ENCODE measurements at places on chromosomes 7 and 10.

GRCh38 chr7:135666846-135667245, 4.5 kb downstream of the STMP1 start:
- no peak for DNase-seq

DNA sequence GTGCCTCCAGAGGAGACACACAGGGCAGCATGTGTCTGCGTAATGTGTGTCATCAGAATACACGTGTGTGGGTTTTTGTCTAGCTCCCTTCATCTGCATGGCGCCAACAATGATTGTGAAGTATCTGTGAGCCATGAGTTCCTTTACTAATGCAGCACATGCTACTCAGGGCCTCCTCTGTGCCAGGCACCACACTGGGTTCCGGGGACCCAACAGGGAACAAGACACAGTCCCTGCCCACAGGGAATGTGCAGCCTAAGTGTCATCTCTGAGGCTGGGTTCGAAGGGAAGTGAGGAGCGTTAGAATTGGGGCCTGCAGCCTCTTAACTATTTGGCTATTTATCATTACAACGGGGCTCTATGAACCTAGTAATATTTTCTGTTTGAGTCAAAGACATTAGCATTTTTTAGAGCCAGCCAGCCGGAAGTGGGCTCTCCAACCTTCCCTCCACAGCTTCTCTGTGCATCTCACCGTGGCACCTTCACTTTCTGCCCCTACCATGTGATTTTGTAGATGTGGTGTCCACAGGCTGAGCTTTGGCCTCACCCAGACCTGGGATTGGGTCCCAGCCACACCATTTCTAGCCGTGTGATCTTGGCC, 43.9 kb upstream of the SRGN start:
- DNase-seq = no peak

DNA sequence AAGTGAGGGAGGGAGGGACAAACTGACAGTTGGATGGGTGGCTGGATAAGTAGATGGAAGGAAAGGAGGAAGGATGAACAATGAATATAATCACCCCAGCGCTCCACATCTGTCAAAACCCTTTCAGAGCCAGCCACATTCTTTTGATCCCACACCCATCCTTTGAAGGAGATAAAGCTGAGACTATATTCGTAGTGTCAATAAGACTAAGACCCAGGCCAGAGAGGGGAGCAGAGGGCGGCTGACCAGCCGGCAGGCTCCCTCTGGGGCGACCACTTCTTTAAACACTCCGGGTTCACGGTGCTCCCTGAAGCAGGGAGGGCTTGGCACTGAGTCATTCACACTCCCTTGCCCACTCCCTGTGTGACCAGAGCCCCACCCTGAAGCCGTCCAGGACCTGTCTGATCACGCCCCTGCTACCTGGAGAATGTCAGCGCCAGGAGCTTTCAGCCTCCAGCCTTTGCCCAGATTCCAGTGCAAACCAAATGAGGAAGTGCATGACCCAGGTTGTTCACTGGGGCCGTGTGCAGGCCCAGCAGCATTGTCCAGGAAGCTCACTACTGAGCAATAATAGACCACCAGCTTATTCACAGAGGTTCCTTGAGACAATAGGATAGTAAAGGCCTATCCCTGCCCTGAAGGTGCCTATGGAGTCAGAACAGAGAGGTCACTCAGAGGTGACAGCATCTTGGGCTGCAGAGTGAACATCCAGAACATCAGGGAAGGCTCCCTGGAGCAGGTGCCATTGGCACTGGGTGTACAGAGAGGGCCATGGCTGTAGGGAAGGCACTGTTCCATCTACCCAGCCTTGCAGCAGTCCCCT, 34.4 kb downstream of the UNC5B start:
- DNase-seq = no peak

- no peak for DNase-seq
Observed at GRCh38 chr10:43781480-43782361, 133.0 kb upstream of the ZNF32 start.

GRCh38 chr10:106836933-106837663, 327.4 kb downstream of the SORCS1 start:
- DNase-seq = no peak

DNA sequence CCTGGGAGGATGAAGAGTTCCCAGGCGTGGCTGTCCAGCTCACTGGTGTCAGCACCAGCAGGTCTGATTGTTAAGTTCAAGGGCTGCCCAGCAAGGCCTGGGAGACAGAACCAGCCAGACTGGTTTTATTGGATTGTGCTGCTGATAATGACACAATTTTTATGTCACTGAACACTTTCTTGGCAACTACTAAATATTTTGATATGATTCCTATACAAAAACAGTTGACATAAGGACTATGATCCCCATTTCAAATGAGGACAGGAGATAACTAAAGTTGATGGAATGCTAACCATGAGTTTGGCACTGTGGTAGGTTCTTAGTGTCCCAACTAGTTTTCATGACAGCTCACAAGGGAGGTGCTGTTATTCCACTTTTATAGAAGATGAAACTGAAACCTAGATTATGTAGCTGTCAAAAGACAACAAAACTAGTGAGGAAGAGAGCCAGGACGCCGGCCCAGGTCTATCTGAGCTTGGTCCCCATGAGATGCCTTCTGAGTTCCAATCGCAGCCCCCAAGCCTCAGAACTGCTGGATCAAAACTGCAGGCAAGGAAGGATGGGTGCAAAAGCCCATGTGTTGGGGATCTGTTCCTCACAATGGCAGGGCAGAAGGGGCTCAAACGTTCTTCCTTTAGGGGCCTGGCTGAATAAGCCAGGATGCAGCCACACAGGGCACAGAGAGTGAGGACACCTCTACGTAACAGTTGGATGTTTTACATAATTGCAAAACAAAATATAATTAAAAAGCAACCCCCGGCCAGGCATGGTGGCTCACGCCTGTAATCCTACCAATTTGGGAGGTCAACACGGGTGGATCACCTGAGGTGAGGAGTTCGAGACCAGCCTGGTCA, 52.8 kb downstream of the COBL start:
- no peak for DNase-seq

DNA sequence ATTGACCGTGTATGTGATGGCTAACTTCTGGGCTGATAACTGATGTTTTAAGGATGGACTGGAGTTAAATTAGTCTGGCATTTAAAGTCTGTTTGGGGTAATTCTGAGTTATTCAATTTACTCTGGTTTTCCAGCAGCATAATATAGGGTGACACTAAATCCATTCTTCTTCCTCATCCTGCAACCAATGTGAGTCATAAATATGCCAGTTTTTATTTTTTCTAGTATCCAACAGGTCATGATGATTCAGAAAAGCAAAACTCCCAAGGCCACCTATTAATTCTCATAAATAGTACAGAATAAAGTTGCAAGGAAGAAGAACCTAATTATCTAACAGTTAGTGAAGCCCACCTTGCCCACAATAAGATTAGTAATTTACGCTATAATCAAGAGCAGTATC, 7.5 kb upstream of the EPHB6 start:
- DNase-seq = no peak

- DNase-seq = no peak
Observed at GRCh38 chr10:18238870-18239485, 98.8 kb downstream of the CACNB2 start.

DNA sequence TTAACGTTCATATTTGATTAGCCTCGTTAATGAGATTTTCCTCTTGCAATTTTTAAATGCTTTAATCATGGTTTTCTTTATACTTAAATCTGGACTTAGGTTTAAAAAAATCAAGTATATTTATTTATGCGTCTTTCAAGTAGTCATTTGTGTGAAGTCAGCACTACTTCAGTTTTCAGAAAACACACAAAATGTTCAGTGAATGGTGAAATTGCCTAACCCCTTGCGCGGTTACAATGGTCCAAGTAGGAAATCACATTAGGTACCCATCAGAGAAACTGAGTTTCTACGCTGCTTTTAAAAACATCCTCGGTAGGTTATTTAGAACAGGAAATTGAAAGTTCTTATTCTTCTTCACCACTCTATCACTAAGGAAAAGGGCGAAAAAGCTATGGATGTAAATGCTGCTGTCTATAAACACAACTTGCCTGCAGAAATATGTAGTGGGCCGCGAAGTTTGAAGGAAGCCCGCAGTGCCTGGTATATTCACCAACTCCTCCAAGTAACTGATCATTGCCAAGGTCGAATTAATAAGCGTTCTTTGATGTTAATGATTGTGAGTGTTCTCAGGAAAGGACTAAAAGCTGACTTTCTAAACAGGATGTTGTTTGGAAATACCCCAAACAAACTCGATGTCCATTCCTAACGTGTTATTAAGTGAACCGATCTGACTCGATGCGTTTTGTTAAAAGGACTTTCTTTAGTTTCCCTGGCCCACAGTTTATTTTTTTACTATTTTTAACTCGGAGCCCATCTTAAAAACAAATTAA, 1.0 kb downstream of the SYPL1 start:
- no peak for DNase-seq

DNA sequence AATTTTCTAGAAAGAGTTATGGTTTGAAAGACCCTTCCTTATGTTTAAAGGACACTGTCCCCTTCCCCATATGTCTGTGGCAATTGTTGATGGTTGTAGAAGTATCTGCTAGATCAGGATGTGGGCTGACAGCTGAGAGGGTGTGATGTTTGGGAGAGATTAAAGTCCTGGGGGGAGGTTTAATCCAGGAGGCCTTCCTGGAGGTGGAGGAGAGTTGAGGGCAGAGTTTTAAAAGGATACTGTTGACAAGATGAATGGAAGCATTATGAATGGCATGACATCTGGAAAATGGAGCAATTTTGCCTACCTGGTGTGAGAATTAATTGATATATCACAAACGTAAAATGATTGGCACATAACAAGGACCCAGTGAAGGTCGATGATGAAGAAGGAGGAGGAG, 32.9 kb upstream of the SMC3 start:
- no peak for DNase-seq

Measured in NCI-H1930 (cell line).